Immature natural killer cell (primary cell): ENCODE measurements at places on chromosomes 13 and 19. TPM values are rescaled to one million over a fixed set of nuclear protein-coding genes. Genes with fewer than 3 reads are reported as not detected.

CLDN10 gene
- not detected for polyA plus RNA-seq

GRCh38 chr19:17183858-17184321, 31.3 kb upstream of the USE1 start:
- peak overlapping the region; percentile 90 for H3K4me3 ChIP-seq
- H3K4me1 ChIP-seq: peaks cover 37% of the 10 kb centered on the region
- DNase-seq: no peak
- peaks cover 6% of the 10 kb centered on the region for H3K27me3 ChIP-seq
- H3K36me3 ChIP-seq: no peaks in the 10 kb centered on the region
- peak overlapping the region; percentile 99 for H3K27ac ChIP-seq

- H3K4me1 ChIP-seq: peaks cover 50% of the 10 kb centered on the region
- H3K4me3 ChIP-seq: no peak overlapping the region
- no peak for DNase-seq
- H3K36me3 ChIP-seq: peaks cover 17% of the 10 kb centered on the region
- peak overlapping the region; percentile 62 for H3K27ac ChIP-seq
- no peaks in the 10 kb centered on the region for H3K27me3 ChIP-seq
Observed at GRCh38 chr19:46945694-46946489, 73.7 kb upstream of the NPAS1 start.

KLK2 gene
- not detected for polyA plus RNA-seq

DNA sequence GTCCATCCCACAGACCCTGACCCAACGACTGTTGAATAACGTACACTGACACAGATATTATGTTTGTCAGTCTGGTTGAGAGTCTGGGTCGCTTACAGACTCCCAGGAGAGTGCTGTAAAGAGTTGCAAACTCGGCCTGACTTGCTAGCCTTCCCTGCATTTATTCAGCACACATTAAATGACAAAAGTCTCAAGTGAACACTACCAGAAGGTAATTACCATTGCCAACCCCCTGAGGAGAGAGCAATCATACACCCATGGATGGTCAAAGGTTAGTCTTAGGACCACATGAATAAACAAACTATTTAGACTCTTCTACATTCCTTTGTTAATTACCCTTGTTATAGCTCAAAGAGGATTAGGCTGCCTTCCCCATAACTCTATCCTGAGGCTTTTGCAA, 1048.6 kb downstream of the PCDH17 start:
- H3K4me1 ChIP-seq: no peaks in the 10 kb centered on the region
- no peak overlapping the region for H3K27ac ChIP-seq
- no peaks in the 10 kb centered on the region for H3K27me3 ChIP-seq

DNA sequence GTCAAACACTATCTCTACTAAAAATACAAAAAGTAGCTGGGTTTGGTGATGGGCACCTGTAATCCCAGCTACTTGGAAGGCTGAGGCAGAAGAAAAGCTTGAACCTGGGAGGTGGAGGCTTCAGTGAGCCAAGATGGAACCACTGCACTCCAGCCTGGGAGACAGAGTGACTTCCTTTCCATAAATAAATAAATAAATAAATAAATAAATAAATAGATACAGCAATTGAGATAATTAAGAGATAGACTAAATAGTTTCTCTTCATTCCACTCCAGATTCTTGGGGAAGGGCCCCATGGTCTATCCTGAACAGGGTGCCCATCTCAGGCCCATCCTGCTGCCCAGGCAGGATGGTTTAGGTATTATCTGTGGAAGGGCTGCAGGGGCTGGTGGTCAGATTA, 24.0 kb upstream of the FARP1 start:
- DNase-seq: no peak
- no peaks in the 10 kb centered on the region for H3K4me1 ChIP-seq
- no peak overlapping the region for H3K4me3 ChIP-seq
- H3K36me3 ChIP-seq: no peaks in the 10 kb centered on the region
- no peak overlapping the region for H3K27ac ChIP-seq

DNA sequence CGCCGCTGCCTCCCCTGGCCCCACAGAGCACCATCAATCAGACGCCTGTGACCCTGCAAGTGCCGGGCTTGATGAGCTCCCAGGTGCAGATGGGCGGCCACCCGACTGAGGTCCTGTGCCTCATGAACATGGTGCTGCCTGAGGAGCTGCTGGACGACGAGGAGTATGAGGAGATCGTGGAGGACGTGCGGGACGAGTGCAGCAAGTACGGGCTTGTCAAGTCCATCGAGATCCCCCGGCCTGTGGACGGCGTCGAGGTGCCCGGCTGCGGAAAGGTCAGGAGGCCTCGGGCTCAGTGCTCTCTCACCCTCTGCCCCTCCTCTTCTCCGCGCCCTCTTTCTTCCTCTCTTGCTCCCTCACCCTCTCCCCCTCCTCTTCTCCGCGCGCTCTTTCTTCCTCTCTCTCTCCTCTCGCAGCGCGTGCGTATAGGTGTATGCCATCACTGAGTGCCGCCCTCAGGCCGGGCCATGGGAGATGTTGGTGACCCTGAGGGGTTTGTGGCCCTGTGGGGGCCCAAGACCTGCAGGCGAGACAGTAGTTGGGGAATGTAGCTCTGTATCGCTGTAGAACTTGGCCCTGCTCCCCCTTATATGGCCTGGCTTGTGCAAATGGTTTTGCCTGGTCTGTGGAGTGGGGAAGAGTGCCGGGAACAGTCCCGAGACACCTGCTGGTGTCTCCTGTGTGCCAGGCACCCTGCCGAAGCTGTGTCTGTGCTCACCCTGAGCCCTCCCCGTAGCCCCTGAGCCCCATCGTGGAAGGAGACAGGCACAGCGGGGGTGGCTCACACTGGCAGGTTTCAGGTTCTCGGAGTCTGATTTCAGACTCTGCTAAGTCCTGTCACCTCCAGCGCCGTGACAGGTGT, 5.4 kb upstream of the EPN1 start:
- no peak overlapping the region for H3K4me3 ChIP-seq
- H3K4me1 ChIP-seq: peaks cover 30% of the 10 kb centered on the region

ZNF177 gene
- not detected for polyA plus RNA-seq

DNA sequence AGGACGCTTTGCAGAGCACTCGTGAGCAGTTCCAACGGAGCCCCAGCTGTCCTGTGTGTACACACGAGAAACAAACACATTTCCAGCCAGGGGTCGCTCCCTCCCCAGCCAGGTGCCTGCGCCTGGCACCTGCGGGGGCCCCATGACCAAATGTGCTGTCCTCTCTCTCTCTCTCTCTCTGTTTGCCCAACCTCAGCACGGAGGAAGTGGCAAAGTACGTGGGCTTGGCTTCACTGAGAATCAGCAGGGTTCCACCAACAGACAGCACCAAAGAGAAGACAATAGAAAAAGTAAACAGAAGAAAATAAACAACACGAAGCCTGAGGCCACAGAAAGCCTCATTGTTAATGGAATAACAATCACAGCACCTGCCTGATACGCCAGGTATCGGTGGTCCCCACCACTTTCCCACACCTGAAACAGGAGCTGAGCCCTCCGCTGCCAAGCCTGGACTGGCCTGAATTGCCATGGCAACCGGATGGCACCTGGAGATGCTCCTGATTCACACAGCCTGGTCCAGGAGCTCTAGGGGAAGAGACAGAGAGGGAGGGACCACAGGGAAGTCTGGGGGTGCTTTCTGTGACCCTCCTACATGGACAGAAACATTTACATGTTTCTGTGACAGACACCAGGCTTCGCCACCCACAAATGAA, 103.9 kb upstream of the CACNA1A start:
- no peak overlapping the region for H3K27ac ChIP-seq
- H3K4me3 ChIP-seq: no peak overlapping the region
- peaks cover 7% of the 10 kb centered on the region for H3K27me3 ChIP-seq
- DNase-seq: no peak
- H3K36me3 ChIP-seq: no peaks in the 10 kb centered on the region
- no peaks in the 10 kb centered on the region for H3K4me1 ChIP-seq

GRCh38 chr13:46520166-46520565, 32.8 kb upstream of the LRCH1 start:
- no peak overlapping the region for H3K27ac ChIP-seq
- peaks cover 4% of the 10 kb centered on the region for H3K27me3 ChIP-seq
- no peak for DNase-seq
- H3K4me3 ChIP-seq: no peak overlapping the region
- H3K36me3 ChIP-seq: no peaks in the 10 kb centered on the region

DNA sequence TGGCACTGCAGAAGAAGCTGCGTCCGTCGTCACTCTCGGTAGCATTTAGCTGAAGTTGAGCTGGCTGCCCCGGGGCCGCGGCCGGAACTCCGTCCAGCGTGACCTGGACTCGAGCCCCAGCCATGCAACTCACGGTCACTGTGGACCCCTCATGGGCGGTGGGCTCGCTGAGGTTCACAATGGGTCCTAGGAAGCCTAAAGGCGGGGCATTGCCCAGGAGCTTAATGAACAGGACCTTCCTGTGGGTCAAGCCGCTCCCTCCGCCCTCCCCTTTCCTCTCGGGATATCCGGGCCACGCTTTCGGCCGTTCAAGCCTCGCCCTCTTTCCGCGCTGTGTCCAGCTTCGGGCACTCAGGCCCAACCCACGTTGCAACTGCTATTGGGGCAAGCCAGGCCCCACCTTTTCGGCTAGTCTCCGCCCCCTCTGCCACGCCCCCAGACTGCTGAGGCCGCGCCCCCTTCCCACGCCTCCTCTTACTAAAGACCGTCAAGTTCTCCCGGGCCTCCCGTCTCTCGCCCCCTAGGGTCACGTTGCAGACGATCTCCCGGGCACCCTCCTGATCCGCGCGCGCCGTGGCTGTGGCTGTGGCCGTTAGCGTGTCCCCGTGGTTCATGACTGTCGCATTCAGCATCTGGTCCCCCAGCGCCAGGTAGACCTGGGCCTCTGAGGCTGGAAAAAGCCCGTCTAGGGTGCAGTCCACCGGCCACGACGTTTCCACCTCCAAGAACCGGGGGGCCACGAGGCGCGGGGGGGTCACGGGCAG, 1.4 kb upstream of the RAVER1 start:
- H3K27ac ChIP-seq: no peak overlapping the region
- H3K4me3 ChIP-seq: no peak overlapping the region
- no peak for DNase-seq
- H3K4me1 ChIP-seq: peaks cover 45% of the 10 kb centered on the region
- H3K27me3 ChIP-seq: peaks cover 4% of the 10 kb centered on the region

DNA sequence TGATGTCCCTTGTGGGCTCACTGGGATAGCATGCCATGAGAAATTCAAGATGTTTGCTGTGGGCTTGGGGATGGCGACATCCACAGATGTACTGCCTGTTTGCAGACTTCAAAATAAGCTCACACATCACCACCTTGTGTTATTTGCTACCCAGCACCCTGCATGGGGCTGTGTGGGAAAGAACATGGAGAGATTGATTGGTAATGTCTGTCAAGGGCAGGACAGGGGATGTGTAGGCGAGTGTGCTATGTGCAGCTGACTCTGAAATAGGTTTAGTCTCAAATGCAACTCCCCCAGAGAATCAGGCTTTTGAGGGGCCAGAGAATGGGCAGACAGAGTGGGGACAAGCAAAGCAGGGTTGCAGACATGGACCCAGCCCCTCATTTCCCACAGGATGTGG, 24.7 kb downstream of the PNPLA6 start:
- peaks cover 26% of the 10 kb centered on the region for H3K36me3 ChIP-seq
- no peaks in the 10 kb centered on the region for H3K4me1 ChIP-seq
- no peak for DNase-seq
- H3K27me3 ChIP-seq: no peaks in the 10 kb centered on the region
